DMS153 (cell line): ENCODE measurements at places on chromosomes 1 and 21.

DNA sequence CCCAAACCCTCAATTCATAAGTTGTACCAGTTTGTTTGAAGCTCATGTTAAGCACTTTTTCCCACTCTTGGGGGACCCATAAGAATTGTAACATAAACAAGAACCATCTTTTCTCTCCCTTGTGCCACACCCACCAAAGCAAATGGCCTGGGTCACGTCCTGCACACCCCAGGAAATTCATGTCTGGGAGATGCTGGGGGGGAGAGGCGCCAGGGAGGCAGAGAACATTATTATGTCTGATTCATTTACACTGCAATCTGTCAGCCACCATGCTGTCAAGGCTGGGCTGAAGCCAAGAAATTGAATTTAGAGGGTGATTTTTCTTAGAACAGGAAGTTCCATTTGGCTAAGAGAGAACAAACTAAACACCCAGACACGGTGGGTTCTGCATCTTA is 37.2 kb upstream of the IPO9 start:
- peak; percentile 48 for DNase-seq

GRCh38 chr1:89575207-89575606 is 50.6 kb downstream of the LRRC8B start:
- DNase-seq: no peak

DNA sequence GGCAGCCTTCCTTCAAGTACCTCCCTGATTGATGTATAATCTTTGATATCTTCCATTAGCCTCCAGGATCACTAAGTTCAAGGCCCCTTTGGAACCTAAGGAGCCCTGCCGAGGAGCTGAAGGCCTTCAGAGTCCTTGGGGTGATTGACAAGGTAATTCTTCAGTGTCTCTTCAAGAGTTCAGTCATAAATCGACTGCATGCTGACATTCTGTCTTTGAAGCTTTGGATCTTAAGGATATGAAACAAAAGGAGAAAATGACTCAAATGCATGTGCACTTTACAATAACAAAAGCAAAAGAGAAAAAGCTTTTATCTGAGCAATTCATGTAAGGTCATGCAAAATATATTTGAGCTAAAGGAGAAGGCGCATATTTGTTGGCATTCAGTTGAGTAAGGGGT is 125.3 kb downstream of the RPS6KC1 start:
- no peak for DNase-seq

DNA sequence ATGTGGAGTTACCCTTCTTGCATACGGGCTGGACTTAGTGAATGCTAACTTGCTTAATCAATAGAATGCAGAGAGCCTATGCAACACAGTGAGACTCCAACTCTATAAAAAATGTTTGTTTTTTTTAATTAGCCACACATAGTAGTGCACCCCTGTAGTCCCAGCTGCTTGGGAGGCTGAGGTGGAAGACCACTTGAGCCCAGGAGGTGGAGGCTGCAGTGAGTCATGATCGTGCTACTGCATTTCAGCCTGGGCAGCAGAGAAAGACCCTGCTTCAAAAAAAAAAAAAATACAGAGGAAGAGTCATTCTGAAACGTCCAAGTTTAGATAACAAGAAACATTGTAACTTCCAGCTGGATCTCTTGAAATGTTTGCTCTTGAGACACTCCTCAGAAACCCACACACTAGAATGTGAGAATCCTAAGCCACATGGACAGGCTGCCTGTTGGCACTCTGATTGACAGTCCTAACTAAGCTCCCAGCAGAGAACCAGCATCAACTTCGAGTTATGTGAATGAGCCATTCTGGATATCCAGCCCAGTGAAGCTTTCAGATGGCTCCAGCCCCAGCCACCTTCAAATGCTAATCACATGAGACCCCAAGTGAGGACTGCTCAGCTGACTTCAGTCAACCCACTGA is 20.0 kb upstream of the CAP1 start:
- DNase-seq: no peak

GRCh38 chr1:103106426-103107341 is 1.6 kb downstream of the COL11A1 start:
- DNase-seq: peak; percentile 11

DNA sequence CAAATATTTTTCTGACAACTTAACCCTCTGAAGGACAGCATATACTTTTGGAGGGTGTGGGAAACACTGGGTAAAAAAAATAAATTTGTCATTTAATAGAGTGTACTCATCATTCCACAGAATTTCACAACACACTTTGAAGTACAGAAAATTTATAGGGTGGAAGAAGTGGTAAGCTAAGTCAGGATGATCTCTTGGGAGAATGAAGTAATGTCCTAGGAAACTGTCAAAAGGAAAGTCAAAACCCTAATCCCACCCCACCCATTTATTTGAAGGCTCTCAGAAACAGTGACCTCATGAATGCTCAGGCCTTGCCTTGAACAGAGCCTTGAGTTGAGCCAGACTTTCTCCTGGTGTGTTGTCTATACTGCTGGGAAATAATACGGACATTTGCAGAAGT is 7.3 kb upstream of the UAP1 start:
- no peak for DNase-seq

DNA sequence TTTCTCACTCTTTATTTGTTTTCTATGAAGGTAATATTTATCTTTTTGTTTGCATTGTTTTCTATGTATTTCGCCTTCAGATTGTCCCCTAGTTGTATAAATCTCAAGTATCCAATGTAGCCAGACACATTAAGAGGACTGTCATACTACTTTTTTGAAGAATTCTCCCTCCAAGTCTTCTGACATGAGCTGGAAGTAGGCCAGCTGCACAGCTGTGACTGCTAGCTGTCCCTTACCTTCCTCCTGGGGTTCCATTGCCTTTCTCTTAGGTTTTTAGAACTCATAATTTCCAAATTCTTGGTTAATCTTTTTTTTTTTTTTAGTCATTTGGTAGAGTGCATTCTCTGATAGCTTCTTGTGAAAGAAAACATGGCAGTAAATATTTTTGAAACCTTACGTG is 46.2 kb downstream of the MTR start:
- DNase-seq: no peak
